ENCODE measurements at places on chromosomes 3 and 15. TPM values are rescaled to one million over a fixed set of nuclear protein-coding genes. Genes with fewer than 3 reads are reported as not detected.

GRCh38 chr3:14550651-14551611, 10.8 kb upstream of the GRIP2 start:
- DNase-seq, result no peak

- DNase-seq, result no peak
Measured at GRCh38 chr3:195461594-195462307, 18.9 kb upstream of the ACAP2 start.

Gene ABI3BP
- 170 TPM for total RNA-seq

Gene MYO5C
- total RNA-seq, result 51.5 TPM

Gene OR5K2
- total RNA-seq, result not detected

Gene CD86
- total RNA-seq, result 7.3 TPM

DNA sequence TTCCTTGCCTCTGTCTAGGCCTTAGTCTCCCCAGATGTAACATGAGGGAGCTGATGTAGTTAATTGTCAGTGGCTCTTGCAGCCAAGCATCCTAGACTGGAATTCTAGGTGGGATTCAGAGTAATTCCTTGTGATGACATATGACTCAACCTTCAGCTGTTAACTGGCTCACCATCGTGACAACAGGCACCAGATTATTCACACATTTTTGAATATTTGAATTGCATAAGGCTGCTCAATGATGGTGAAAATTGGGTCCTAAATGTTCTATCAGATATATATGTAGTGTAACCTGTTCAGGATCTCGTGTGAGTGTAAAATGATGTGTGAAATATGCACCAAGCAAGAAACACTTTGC, 405.1 kb downstream of the LPP start:
- no peak for DNase-seq

- DNase-seq, result no peak
Measured at GRCh38 chr3:6571448-6571847, 289.5 kb upstream of the GRM7 start.

DNA sequence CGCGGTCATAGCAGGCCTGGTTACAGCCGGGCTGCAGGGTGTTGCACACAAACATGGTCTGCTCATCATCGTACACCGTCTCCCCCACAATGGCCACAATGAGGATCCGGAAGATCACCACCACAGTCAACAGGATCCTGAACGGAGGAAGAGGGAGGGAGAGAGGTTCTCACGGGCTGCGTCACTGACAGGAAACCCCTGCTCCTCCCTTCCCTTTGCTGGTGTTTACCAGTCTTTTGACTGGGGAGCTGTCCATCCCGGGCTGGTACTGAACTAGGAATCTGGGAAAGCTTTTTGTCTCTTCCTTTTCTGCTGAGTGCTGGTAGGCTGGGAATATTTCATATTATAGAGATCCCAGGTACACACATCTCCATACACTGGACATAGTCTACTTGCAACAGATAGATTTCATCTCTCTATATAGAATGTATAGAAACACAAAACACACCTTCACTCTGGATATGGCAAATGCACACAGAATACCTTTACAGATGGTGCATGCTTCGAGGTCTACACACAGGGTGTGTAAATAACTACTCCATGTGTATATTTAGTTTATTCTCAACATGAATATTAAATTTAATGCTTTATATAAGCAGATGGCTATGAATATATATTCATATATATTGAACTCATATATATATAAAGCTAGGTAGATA, 1.4 kb downstream of the GJD2 start:
- DNase-seq, result no peak

GRCh38 chr3:136885357-136886213, 23.6 kb downstream of the NCK1 start:
- no peak for DNase-seq

DNA sequence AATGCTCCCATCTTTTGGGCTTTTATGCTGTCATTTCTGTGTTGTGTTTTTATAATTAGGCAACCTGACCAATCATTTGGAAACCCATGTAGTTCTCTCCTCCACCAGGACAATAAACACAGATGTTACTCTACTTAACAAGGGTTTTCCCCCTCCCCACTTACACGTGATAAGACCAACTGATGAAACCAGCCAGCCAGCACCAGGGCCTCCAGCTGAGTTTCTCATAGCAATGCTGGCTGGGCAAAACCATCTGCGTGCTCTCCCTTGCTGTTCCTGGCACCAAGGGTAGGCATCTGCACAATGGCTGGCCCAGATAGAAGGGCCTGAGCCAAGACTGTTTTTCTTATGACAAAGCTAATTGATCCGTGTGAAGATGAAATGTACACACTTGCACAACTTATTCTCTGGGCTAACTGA, 310.4 kb downstream of the PLCL2 start:
- DNase-seq, result no peak

Gene CATSPER2
- 1.8 TPM for total RNA-seq
